ENCODE measurements at places on chromosomes 7 and 10. TPM values are rescaled to one million over a fixed set of nuclear protein-coding genes. Genes with fewer than 3 reads are reported as not detected.

GRCh38 chr7:99099499-99100077 lies 44.3 kb downstream of the SMURF1 start:
- no peak for DNase-seq

- DNase-seq = no peak
Measured at GRCh38 chr7:13524076-13524475, 465.4 kb downstream of the ETV1 start.

- DNase-seq = no peak
Measured at GRCh38 chr7:33909755-33910154, 4.4 kb downstream of the BMPER start.

GRCh38 chr10:102285133-102285532 lies 39.8 kb downstream of the GBF1 start:
- no peak for DNase-seq

GRCh38 chr10:95485056-95485844 lies 75.9 kb downstream of the SORBS1 start:
- no peak for DNase-seq

GRCh38 chr7:81064426-81064825 lies 145.6 kb upstream of the SEMA3C start:
- DNase-seq = no peak

GRCh38 chr7:2483494-2483893 lies 7.3 kb upstream of the GRIFIN start:
- DNase-seq = no peak

The ITPRID1 gene
- not detected for total RNA-seq

All from osteocyte (in vitro differentiated cells).